NCI-H2029 (cell line): ENCODE measurements at places on chromosomes 2 and 18.

- DNase-seq = no peak
These were observed 4.6 kb downstream of the TGIF1 start for GRCh38 chr18:3454365-3455089.

GRCh38 chr18:76619261-76619620 lies 124.2 kb upstream of the ZNF516 start:
- DNase-seq = no peak

GRCh38 chr2:96591054-96591453 lies 47.1 kb downstream of the KANSL3 start:
- DNase-seq = no peak

DNA sequence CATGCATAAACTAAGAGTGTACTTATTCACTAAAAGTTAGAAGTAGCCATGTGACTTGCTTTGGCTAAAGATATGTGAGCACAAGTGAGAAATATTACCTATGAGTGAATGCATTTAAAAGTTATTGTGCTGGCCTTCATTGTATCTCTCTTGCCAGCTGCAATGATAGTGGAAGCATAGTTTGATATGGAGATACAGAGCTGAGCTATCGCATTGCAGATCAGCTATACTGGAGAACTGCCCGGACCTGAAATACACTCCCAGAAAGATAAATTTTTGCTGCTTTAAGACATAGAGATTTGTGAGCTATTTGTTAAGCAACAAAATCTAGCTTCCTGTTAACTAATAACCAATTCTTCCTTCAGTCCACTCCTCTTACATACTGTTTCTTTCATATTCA lies 571.1 kb downstream of the CPS1 start:
- DNase-seq = no peak
